M059J (cell line): ENCODE measurements at places on chromosomes 4 and X. TPM values are rescaled to one million over a fixed set of nuclear protein-coding genes. Genes with fewer than 3 reads are reported as not detected.

The CDS1 gene
- total RNA-seq = 4.7 and 8.0 TPM in 2 replicates

DNA sequence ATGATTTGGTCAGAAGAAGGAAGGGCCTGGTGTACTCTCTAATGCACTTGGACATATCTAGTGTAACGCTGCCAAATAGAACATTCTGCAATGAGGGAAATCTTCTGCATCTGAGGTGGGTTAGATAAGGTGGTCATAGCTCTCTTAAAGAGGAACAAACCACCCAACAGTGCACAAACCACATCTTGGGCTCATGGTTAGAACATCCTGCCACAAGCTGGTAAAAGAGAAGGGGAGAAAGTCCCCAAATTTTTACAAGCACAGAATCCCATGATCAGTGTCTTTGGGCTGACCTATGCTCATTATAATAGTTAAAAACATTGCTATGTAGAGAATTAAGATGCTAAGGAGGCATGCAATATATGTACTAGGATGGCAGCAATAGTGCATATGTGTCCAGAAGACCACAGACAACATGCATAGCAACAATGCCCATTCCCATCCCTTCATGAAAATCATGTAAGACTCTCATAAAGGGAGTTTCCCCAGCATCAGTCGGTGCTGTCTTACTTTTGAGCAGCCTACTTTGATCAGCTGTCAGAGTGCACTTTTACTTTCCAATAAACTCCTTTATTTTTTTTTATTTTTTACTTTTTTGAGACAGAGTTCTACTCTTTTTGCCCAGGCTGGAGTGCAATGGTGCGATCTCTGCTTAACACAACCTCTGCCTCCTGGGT is 99.7 kb upstream of the SLC7A11 start:
- DNase-seq = no peak

DNA sequence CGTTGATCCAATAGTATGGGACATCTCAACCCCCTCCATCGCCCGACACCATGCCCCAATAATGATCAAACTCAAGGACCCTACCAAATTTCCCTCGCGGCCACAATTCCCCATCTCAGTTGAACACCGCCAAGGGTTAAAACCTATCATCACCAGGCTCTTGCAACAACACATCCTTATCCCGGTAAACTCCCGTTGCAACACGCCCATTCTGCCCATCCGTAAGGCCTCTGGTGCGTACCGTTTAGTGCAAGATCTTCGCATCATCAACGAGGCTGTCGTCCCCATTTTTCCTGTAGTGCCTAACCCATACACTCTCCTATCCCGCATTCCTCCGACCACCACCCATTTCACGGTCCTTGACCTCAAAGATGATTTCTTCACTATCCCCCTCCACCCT is 960.5 kb downstream of the RPA4 start:
- no peak for DNase-seq

GRCh38 chr4:112523764-112524505 is 8.0 kb upstream of the NEUROG2 start:
- DNase-seq = no peak

The TEX11 gene
- total RNA-seq = not detected in 2 replicates

DNA sequence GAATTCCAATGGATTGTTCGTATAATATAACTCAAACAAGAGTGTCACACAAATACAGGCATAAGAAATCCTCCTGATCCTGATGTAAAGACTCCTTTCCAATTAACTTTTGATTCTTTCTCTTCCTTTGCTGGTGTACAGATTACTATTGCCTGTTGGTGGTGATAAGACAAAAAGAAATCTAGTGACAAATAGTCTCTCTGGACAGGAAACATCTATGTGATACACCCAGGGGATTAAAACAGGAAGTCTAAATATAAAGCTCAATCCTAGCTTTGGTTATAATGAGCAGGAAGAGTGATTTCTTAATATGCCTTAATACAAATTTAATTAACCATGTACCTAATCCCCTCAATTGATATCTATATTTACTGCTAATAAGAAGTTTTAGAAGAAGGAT is 45.1 kb downstream of the ARHGEF6 start:
- no peak for DNase-seq

The CTAG2 gene
- 1.1 TPM in 1 of 2 replicates, not detected in the other for total RNA-seq

The TGIF2LX gene
- not detected in 2 replicates for total RNA-seq

DNA sequence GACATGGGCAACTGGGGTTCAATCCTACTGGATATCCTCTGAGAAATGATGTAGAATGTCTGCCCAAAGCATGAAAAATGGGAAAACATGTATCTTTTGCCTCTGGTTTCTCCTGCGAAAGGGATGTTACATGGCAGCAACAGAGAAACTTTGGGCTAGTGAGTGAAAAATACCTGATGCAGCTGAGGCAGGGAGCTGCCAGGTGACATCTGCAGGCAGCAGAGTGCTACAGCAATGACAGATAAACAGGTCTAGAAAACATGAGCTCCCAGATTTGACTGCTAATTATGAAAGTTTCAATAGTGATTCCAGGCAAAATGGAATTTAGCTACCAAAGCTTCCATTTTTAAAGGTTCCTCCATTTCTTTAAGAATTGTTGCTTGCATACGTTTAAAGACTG is 4.8 kb upstream of the CXCL1 start:
- peak; percentile 34 for DNase-seq

DNA sequence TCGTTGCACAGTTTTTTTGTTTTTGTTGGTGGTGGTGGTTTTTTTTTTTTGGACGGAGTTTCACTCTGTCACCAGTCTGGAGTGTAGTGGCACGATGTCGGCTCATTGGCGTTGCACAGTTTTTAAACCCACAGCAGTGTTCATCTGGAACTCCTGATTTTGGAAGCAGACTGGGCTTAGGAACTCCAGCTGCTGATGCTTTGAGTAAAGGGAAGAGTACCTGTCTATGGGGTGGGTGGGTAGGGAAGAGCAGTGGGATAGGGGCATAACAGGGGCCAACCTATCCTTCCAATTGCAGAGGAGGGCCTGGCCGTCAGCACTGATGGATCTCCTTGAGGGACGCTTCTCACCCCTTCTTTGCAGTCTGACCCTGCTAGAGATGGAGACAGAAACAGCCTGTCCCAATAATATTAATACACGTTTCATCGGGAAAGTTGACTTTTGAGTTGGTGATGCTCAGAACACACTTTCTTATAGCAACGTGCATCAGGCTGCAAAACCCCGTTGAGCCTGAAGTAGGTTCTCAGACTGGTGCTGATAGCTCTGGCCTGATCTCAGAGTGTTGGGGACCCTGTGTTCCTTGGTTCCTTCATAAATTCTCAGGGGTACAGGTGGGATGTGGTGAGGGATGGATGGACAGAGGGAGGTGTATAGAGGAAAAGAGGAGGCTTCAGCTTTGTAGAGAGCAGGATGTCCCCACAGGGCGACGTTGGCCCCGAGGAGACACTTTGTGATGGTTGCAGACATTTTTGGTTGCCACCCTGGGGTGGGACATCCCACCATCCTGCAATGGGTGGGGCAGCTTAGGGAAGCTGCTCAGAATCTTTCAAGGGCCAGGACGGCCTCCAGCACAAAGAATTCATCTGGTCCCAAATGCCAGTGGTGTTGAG is 2.3 kb downstream of the CD99 start:
- no peak for DNase-seq

GRCh38 chr4:89847571-89848325 is 10.8 kb upstream of the SNCA start:
- no peak for DNase-seq

GRCh38 chr4:113587640-113588275 is 173.8 kb downstream of the CAMK2D start:
- no peak for DNase-seq

The SLC2A9 gene
- 0.25 TPM in 1 of 2 replicates, not detected in the other for total RNA-seq

GRCh38 chr4:110615353-110616237 is 7.3 kb downstream of the PITX2 start:
- DNase-seq = no peak

GRCh38 chrX:105114554-105115130 is 105.9 kb downstream of the TEX13A start:
- no peak for DNase-seq

GRCh38 chrX:24702362-24703184 is 8.9 kb downstream of the POLA1 start:
- no peak for DNase-seq

DNA sequence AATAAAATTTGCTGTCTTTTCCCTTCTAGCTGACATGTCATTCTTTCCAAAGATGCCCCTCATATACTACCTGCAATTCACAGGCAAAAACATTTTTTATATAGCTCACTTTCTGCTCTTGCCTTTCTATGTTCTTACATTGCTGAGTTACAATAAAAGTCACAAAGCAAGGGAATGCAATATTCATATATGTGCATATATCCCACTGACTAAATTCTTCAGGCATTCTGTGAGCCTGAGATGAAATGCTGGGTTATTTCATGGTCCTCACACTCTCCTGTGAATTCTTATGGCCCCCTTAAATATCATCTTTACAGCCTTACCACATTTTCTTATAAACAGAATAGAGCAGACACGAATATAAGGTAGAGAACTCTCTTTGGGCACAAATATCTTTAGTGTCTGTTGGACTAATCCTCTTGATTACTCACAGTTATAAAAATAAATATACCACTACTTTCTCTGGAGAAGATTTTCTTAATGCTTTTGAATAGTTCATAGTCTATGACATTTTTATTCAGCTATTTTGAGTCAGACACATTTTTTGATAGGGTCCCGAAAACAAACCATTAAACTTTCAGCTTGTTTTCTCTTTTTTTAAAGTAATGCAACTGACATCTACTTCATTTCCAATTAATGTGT is 84.1 kb upstream of the H2AZ1 start:
- DNase-seq = no peak

- no peak for DNase-seq
Measured at GRCh38 chr4:142150483-142150882, 514.1 kb downstream of the IL15 start.

DNA sequence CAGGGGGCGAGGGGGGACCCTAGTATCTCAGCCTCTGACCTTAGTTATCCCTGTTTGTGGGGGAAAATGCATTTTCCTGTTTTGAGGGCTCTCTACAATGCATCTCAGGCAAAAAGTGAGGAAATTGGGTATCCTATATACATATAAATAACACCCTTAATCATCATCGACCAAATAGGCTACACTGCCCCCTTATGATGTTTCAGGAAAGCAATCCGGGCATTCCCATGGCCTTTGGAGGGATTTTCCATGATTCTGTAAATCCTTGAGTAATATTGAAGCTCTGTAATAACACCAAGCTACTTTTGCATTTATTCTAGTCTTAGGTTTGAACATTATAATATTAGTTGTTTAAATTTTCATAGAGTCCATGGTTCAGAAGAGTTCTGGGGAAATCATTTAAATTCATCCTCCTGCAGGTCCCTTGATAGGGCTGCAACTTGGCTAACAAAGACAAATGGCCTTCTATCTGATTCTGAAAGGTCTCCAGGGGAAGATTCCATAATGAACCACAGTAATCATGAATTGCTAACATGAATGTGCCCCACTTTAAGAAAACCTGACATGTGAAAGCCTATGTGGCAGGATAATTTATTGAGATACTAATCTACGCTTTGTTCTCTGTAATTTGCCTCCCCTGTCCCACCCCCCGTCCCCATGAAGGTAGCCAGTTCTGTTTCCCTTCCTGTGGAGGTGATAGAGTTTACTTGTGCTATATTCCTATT is 91.5 kb upstream of the SCOC start:
- no peak for DNase-seq

The MAGEA8 gene
- total RNA-seq = not detected in 2 replicates

DNA sequence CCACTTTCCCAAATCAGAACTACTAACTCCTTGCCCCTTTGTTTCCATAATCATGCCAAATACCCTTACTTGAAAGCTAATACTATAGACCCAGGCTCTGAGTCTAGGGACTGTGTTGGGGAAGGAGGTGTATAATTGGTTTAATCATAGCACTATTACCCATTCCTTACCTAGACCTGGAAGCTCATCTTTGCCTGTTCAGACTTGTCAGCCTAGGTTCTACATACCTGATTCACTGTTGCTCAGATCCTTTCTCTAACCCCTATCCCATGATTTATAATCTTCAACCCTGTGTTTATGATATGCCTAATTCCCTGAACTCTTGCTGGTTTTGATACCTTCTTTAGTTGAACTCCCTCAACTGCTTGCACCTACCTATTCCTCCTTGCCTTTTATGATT is 123.1 kb upstream of the GRIA3 start:
- DNase-seq = no peak

The PITX2 gene
- 7.8 and 15.1 TPM in 2 replicates for total RNA-seq

DNA sequence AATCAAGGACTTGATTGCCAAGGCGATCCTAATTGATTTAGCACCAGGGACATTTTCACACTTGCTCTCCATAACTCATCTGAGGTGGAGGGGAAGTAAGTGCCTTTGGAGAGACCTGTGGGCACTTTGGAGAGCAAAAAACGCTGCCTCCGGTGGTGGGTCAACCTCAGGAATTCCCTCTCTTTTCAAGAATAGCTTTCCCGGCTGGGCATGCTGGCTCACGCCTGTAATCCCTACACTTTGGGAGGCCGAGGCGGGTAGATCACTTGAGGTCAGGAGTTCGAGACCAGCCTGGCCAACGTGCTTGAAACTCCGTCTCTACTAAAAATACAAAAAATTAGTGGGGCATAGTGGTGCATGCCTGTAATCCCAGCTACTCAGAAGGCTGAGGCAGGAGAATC is 49.2 kb downstream of the PRPS1 start:
- DNase-seq = peak; percentile 74
